ENCODE measurements at places on chromosomes 5 and 9.

GRCh38 chr9:84953252-84953773 is 283.8 kb downstream of the NTRK2 start:
- DNase-seq = no peak

DNA sequence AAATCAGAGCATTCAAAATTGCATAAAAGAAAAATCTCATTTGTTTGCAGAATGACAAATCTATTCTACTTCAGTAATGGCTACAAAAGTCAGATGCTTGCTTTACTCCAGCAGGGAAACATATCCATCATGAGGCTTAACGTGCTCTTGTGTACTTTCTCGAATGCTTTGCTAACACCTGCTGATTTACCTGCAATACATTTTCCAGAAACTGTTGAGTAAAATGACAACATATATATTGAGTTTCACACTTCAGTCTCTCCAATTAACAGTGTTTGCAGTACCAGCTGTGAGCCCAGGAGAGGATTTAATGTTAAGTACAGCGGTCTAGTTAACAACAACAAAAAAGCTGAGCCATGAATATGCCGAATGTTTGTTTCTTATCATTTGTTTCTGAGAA is 391.5 kb upstream of the SMC2 start:
- no peak for DNase-seq

- no peak for DNase-seq
These were observed 34.7 kb upstream of the NMUR2 start for GRCh38 chr5:152439791-152440190.

DNA sequence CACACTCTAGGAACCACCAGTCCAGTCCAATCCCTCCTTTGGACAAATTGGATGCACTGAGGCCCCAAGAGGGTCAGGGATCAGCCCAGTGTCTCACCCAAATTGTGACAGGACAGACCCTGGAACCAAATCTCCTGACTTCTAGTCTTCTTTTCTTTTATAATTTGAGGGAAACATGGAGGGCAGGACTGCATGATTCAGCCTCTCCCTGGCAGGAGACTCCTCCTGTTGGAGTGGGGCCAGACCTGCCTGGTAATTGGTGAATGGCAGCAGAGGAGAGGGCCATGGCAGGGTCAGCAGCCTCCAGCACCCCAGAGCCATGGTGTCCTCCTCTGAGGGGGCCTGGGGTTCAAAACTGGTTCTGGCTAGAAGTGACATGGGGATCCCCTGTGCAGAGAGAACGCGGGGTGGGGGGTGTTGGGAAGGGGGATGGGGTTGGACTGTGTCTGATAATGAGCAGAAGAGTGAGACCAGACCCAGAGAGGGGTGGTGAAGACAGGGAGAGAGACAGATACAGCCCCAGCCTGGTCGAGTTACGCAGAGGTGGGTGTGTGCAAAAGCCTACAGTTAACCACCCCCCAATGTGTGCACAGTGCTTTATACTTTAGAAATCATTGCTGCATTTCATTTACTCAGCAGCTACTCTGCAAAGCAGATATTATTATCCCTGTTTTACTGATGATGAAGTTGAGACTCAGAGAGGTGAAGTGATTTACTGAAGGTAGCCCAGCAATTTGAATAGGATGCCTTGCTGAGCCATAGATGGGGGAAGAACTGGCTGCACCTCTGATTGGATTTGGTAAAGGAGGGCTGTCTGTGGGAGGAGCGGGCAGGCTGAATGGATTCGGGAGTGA is 3.8 kb upstream of the SYNPO start:
- no peak for DNase-seq

GRCh38 chr5:52886206-52886605 is 98.5 kb downstream of the ITGA1 start:
- no peak for DNase-seq
